ENCODE measurements at places on chromosomes 12 and 14.

DNA sequence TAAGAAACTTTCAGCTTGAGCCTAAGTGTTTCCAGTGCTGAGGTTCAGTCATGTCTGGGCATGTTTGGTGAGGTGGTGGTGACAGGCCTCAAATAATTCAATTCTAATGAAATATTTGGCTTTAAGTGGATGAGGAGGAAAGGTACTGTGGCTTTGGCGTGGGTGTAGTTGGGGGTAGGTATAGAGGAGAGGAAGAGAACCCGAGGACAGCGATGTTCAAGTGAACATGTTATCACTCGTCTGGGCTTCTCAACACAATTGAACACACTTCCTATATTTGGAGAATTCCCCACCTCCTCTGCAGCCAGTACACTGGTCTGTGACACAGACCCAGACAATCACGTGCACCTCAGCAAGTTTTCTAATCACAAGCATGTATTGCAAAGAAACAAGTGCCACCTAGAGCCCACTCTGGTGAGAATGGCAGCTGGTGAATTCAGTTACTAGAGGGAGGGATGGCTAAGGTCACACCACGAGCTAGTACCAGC lies 53.0 kb downstream of the IFNG-AS1 start:
- DNase-seq, result peak; percentile 37

DNA sequence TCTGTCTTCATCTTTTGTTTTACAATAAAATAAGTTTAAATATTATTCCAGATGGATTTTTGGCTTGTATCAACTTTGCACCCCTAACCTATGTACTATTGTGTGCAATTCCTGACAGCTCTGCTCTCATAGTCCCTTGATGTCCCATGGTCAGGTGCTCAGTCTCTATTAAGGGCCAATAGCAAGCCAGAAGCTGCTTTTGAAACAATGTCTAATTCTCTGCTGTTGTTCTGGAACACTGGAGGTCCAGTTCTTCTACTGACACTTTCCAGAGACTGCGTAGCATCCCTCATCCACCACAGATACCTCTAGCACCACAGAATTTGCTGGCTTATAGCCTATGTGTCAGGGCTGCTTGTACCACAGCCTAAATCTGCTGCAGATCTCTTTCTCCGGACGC lies 74.6 kb downstream of the BRMS1L start:
- no peak for DNase-seq

DNA sequence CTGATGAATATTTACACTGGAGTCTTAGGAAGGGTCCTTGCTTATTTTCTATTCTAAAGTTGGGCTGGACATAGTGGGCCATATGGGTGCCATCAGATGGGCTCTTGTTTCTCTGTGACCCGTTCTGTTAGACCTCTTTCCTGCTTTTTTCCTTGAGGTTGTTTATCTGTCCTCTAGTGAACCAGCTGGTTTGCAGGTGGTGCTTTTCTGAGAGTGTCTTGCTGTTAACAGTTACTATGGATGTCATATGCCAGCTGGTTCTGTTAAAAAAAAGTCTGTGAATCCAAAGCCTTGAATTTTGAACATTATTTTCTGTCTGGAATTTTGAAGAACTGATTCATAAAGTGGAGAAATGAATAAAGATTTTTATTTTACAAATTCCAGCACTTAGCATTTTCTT lies 29.2 kb downstream of the ZC3H14 start:
- no peak for DNase-seq

GRCh38 chr12:16606201-16606849 lies 363 bp upstream of the LMO3 start:
- DNase-seq, result peak; percentile 40

GRCh38 chr14:105091054-105091516 lies 25.9 kb upstream of the GPR132 start:
- DNase-seq, result no peak

DNA sequence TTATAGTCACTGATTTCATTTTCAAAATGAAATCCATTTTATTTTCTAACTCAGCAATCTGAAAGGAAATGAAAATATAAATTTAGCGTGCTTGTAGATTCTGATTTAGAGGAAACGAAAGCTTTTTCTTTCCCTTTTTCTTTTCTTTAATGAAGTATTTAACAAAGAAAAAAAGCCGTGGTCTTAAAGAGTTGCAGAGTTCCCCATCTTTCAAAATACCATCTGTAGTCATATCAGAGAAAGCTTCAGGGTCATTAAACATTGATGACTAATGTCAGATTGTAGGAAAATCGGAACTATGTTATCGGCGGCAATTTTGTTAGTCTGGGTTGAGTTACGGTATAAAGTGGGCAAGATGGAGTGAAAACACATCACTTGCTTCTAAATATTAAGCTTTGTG lies 32.3 kb downstream of the DRAM1 start:
- no peak for DNase-seq

GRCh38 chr12:81450920-81451739 lies 308.0 kb downstream of the PPFIA2 start:
- DNase-seq, result peak; percentile 12

DNA sequence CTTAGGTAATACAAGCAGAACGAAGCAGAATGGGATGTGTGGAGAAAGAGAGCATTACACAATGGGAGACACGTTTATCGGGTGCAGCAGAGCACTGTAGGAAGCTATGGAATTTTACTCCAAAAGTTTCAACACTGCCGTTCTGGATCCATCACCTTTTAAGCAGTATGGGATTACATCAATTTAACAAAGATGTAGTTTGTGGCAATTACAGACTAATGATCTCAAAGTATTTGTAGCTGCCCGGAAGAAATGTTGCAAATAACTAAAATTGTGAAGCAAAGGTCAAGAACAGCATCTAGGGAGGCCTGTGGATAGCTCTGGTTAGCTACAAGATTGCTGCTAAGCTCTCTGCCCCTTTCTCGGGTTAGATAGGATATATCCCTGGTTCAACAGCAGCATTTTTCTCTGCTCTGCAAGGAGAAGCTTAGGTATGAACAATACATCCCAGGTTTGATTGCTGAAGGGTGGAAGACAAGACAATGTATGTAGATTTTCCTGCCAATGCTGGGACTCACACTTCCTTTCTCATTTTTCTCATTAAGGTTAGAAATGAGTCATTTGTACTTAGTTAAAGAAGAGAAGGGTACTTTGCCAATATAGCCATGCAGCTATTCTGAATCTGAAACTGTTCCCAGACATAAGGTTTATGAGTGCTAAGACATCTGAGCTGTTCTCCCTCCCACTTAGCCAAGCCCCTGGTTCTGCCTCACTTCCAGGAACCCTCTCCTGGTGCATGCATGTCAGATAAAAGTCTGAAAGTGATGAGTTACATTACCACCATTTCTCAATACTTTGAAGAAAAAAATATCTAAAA lies 75.0 kb upstream of the HIF1A start:
- no peak for DNase-seq

GRCh38 chr14:34971801-34972200 lies 11.0 kb upstream of the SRP54 start:
- DNase-seq, result no peak

DNA sequence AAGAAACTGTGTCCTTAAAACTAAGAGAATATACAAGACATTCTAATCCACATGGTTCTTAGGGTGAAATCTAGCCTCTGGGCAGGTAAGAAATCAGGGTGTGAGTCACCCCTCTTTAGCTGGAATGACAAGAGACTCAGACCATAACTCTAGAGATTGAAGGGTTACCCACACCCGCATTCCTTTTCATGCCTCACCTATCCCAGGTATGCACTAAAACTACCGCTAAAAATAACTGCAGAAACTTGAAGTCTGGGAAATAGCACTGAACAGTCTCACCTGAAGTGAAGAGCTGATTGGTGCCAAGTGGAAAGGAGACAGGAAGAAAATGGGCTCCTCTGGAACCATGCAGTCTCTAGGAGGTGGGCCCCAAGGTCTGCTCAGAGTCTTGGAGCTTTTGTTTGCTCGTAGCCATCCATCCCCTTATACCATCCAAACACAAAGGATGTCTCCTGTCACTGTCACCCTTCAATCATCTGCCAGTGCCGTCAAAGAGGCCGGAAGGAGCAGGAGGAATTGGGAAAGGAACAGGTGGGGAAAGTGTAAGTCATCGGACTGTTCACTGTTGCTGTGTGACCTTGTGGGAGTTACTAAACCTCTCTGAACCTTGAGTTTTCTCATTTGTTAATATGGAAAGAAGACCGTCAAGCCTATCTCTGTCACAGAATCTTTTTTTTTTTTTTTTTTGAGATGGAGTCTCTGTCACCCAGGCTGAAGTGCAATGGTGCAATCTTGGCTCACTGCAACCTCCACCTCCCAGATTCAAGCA lies 22.4 kb downstream of the DDX47 start:
- DNase-seq, result no peak

DNA sequence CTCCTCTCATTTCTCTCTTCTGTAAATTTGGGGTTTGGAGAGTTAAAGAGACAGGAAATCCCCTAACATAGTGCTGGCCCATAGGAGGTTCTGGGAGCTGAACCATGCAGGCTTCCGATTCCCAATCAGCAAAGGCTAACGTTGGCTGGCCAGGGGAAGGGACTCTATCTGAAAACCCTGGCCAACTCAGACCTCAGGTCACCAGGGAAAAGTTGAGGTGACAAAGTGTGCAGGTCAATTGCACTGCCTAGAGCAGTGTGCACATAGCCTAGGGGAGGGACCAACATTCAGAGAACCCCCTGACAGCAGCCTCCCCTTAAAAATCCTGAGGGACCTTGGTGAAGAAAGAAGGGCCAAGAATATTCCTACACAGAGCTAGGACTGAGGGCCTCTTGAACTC lies 38.9 kb downstream of the TTC7B start:
- DNase-seq, result no peak

- DNase-seq, result no peak
These were observed 4.4 kb downstream of the ITGA7 start for GRCh38 chr12:55703288-55703687.

- no peak for DNase-seq
These were observed 373.4 kb downstream of the TMEM121 start for GRCh38 chr14:105899657-105900397.

- no peak for DNase-seq
These were observed 17.9 kb upstream of the CFAP54 start for GRCh38 chr12:96471368-96472050.

- no peak for DNase-seq
These were observed 571.4 kb upstream of the ATP2B1 start for GRCh38 chr12:90280033-90280432.

GRCh38 chr12:42090899-42091298 lies 53.8 kb downstream of the GXYLT1 start:
- DNase-seq, result no peak

GRCh38 chr12:76033081-76034011 lies 1.8 kb upstream of the PHLDA1 start:
- DNase-seq, result no peak

- DNase-seq, result no peak
These were observed 113.3 kb downstream of the PRKD1 start for GRCh38 chr14:29814156-29815015.

DNA sequence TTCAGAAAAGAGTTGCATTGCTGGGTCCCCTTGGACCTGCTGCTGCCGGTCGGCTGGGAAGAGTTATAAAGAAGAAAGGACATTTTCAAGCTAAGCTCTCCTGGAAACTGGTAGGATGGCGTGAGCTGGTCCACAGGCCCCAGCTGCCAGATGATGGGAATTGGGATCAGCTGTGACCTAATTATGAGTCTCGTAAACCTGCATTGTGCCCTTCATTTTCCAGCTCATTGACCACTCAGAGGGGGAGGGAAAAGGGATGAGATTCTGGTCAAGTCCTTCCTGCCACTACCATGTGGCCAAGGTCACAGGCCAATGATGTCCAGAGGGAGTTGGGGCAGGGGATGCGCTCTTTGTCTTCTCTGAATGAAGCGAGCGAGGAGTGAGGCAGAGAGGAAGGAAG lies 320.9 kb downstream of the NRXN3 start:
- no peak for DNase-seq

- no peak for DNase-seq
These were observed 17.8 kb downstream of the FBLN5 start for GRCh38 chr14:91929700-91930099.

DNA sequence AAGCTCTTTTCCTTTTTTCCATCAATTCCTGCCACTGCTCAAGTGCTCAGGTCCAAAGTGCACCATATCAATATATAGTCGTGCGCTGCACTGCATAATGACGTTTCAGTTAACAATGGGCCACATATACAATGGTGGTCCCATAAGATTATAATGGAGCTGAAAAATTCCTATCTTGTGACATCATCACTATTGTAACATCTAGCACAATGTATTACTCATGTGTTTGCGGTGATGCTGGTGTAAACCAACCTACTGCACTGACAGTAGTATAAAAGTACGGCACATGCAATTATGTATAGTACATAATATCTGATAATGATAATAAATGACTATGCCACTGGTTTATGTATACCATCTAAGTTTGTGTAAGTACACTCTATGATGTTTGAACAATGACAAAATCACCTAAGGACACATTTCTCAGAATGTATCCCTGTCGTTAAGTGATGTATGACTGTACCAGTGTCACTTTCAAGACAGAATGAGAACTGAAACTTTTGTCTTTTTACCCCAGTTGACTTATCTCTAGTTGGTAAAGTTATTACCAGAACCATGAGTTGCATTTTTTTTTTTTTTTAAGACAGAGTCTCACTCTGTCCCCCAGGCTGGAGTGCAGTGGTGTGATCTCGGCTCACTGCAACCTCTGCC lies 53.7 kb upstream of the INSM2 start:
- peak; percentile 24 for DNase-seq

GRCh38 chr12:65653946-65654629 lies 170.2 kb upstream of the HMGA2 start:
- DNase-seq, result no peak

GRCh38 chr12:109418848-109419480 lies 58.1 kb downstream of the KCTD10 start:
- no peak for DNase-seq

GRCh38 chr14:30873308-30874119 lies 845 bp upstream of the COCH start:
- no peak for DNase-seq

DNA sequence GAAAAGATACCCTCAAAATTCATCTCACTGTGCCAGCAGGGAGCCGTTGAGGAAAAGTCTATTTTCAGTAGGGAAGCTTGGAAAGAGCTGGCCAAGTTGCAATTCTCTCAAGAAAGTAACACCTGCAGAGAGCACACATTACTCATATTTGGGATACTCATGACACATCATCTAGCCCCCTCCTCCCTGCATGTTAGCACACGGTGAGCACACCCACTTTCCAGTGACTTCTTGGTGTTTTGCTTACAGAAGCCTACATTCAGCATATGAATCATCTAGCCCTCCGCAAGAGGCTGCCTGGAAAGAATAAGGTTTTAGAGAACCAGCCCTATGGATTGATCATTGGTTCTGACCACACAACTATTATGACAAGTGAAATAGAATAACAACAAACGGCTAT lies 124.5 kb downstream of the PTPRO start:
- DNase-seq, result no peak

DNA sequence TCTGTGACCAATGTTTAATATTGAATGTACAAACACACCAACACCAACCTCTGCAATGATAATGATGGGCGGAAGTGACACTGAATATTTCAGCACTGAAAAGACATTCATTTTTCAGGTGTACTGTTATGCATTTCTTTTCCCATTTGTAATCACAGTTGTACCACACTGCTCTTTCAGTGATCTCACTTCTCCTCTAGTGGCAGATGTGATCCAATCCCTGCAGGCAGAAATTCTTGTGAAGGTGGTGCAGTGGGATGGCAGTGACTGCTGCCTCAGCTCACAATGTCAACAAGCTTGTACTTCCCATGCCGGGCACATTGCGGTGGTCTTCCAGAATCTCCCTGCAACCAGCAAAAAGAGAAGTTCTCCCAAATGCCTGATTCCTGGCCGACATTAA lies 23.0 kb upstream of the ERGIC2 start:
- DNase-seq, result no peak

GRCh38 chr14:97604731-97605130 lies 807.5 kb downstream of the VRK1 start:
- no peak for DNase-seq
